T-helper 9 cell (primary cell): ENCODE measurements at places on chromosomes 6 and 20.

- DNase-seq, result no peak
Observed at GRCh38 chr6:164845773-164846172, 463.6 kb downstream of the C6orf118 start.

DNA sequence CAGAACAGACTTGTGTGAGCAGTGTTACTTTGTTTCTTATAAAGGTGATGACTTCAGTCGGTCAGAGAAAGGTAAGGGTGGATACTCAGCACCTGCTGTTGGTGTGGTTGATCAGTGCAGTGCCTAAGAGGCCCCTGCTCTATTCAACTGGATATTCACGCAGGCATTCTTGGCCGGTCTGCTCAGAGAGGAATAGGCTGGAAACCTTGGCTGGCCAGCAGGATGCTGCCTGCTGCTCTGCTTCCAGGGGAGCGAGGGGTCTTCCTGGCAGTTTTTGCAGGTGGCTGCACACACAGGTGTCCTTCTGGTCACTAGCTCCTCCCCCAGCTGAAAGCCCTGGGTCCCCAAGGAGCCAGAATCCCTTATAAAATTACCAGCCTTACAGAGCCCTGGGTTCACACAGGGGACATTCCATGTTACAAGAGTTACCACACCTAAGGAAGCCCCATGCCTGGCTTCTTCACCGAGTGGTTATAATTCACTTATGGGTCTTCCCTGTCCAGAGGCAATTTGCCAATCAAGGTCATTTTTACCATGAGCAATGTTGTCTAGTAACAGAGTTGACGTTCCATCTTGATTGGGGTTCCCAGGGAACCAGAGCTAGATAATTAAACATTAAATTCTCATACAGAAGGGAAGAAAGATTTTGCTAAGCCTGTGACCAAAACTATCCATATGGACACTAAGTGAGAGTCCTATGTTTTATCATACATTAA lies 16.4 kb downstream of the SYNJ2 start:
- DNase-seq, result no peak

DNA sequence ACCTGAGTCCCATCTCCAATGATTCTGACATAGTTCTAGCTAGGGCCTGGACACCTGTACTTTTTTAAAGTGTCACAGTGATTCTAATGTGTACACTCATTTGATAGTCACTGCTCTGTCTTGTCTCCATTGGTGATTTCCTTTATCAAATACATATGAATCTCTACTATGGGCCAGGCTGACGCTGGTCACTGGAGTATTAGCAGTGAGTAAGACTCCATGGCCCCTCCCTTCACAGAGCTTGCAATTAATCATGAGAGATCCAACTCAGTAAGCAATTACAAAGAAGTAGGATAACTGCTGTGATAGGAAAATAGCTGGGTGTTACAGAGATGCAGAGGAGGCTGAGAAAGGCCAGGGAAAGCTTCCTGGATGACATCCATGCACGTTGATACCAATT lies 19.3 kb upstream of the SASH1 start:
- no peak for DNase-seq

DNA sequence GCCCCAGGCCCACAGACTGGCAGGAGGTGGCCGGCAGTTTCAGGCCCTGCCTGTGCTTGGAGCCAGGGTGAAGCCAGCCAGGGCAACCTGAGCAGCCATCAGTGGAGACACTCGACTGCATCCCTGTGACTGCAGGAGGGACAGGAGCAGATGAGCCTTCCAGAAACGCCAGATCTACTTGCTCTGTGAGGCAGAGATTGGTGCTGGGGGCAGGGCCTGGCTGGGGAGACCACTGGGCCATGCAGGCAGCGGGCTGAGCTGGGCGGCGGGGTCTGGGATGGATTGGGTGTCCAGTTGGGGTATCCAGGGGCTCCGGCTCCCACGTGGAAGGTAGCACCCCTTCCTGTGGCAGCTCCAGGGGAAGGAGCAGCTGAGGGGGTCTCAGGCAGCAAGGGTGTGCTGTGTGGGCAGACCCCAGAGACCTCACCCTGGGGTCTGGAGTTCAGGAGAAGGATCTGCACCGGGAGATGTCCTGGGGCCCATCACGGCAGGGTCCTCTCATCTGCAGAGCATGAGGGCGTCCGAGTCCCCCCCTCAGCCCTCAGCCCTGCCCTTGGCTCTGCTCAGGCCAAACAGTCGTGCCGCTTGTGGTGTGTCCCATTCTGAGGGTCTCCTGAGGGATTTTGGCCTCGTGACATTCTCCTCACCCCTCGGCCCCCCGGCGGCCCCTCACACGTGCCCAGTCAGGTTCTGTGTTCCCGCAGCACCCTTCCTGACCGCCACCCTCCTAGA lies 334.9 kb downstream of the TAF4 start:
- DNase-seq, result no peak

DNA sequence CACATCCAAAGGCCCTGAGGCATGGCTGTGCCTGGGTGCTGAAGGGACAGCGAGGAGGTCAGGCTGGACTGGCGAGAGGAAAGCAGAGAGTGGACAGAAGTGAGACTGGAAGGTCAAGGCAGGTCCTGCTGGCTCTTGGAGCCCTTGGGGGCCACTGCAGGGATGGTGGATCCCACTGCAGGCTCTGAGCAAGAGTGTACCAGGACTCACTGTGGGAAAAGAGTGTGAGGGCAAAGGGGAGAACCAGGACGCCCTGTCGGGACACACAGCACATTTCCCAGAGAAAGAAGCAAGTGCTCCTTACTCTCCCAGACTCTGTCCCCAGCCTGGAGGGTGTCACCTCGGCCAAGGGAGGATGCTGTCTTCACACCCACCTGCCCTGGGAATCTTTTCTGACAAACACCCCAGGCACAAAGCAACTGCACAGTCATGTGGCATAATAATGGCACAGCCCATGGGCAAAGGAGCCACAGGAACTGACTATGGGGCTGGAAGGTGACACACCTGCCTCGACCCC lies 172.3 kb upstream of the CST7 start:
- no peak for DNase-seq

DNA sequence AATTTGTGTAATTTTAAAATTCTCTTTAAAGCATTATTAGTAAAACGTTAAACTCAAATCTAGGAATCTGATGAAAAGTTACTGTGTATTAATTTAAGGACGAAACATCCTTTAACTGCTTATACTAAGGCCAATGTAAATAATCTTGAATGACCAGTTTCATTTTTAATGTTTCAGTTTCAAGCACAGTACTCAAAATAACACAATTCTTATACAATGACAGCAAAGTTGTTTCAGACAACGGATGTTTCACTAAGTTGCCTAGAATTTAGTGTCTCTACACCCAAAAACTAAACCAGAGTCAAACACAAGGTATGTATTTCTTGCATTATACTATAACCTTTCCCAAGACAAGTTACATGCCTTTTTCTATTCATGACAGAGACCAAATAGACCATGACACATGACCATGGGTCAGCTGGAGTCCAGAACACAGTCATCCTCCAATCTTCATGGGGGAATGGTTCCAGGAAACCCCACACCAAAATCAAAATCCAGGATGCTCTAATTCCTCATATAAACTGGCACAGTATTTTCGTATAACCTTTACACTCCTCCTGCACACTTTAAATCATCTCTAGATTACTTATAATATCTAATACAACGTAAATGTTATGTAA lies 7.7 kb downstream of the PHIP start:
- DNase-seq, result no peak

- no peak for DNase-seq
Observed at GRCh38 chr20:19056909-19057308, 155.5 kb upstream of the SLC24A3 start.

DNA sequence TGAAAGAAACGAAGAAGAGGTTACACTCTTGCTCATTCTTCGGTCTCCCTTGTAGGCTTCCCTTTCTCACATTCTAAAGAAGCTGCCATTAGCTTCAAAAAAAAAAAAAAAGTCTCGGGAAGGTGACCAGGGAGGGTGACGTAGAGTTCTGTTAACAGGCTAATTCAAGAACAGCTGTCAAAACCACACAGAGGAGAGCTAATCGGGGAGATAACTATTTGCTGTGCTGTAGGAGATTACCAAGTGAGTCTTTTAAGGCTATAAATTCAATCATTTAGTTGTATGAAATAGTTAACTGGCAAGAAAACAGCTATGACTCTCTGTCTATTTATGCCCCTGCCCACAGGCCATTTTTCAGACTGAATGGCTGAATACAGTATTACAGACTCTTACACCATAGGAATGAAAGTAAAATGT lies 256.8 kb downstream of the SYNE1 start:
- DNase-seq, result no peak

DNA sequence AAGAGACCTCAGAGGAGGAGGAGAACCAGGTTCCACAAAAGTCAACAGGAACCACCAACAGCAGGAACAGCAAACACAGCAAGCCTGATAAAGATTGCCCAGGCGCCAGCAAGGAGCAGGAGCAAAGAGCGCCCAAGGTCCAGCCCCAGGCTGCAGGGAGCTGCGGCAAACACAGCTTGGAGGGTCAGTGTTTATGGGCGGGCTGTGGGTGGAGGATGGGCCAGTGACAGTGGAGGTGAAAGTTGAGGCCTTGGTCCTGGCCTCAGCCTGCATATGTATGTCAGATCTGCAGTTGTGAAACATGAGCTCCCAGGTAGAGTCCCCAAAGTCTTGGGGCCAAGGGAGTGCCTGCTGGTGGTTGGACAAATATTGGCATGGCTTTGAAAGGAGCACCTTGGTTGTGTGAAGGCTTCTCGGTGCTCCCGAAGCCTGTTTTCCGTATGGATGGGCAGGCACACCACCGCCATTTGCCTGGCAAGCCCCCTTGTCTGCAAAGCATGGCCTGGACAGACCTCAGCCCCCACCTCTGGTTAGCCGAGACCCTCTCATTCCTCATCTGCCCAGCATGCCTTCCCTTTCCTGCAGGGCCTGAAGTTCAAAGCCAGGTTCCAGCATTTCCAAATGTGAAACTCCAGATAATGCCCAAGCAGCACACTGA lies 2.0 kb upstream of the CAPN11 start:
- DNase-seq, result no peak

GRCh38 chr6:156231026-156231765 lies 546.0 kb upstream of the ARID1B start:
- DNase-seq, result no peak

- no peak for DNase-seq
Observed at GRCh38 chr6:16985513-16986284, 116.2 kb upstream of the STMND1 start.

GRCh38 chr6:90369024-90369519 lies 72.4 kb upstream of the BACH2 start:
- no peak for DNase-seq

- DNase-seq, result no peak
Observed at GRCh38 chr20:46267108-46268105, 40.9 kb downstream of the CDH22 start.

GRCh38 chr20:4808872-4809271 lies 87.2 kb downstream of the PRND start:
- no peak for DNase-seq

- no peak for DNase-seq
Observed at GRCh38 chr6:76774781-76775384, 688.4 kb downstream of the HTR1B start.

DNA sequence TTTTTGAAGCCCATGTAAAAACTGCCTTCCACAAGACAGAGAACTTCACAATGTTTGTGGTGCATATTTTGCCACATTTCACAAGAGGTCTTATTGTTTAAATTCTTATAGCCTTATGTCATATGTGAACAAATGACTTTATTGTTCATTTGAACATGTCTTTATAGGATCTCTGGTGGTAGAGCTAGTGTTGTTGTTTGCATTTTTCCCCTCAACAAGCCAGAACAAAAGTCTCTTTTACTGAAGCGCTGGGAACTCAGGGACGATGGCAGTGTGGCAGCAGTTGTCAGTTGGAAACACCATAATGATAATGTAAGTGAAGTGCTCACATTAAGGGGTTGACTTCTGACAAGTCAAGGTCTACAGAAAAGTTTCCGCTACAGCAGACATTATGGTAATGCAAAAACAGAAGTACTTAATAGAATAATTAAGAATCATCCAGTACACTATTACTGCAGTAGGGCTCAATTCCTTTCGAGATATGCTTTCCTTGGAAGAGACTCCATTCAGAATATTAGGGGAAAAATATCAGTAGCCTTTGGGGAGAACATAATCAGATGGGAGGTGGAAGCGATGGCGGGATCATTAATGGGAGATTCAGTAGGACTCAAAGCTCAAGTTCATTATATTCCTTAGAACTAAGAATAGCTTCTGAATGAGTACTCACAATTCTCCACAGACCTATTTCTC lies 180.0 kb downstream of the GJA10 start:
- DNase-seq, result no peak

DNA sequence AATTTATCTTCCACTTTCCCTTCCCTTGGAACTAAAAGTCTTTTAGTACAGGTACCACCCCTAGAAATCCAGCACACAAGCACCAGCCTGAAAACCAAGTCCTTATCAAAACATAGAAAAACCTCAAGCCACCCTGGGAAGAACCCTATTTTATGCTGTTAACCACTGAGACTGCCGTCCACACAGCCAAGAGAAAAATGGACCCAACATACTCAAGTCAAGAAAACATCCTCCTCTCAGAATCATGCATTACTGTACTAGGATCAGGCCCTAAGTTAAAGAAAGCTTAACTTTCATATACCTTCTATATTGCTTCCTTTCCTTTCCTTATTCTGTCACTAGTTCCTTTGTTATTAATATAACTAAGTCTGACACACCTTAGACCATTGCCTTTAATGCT lies 16.9 kb upstream of the GOPC start:
- DNase-seq, result no peak

- no peak for DNase-seq
Observed at GRCh38 chr6:133906050-133906449, 17.1 kb downstream of the TCF21 start.

- DNase-seq, result no peak
Observed at GRCh38 chr6:106094261-106094963, 8.3 kb downstream of the PRDM1 start.

DNA sequence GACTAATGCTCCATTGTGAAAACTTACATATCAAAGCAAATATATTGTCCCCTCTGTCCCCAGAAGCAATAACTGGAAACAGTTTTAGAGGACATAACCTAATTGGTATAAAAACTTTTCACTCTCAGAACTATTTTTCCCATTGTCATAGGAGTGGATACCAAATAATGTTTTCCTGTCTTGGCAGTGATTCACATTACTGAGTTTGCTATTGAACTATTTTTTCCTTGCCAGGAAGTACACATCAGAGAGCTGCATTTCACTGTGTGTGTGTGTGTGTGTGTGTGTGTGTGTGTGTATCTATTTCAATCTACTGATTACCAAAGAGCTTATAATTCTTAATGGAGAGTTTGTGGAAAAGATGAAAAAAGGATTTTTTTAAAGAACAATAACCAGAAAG lies 45.4 kb downstream of the AKAP12 start:
- DNase-seq, result no peak

GRCh38 chr20:59117526-59117925 lies 46.1 kb upstream of the ZNF831 start:
- no peak for DNase-seq

DNA sequence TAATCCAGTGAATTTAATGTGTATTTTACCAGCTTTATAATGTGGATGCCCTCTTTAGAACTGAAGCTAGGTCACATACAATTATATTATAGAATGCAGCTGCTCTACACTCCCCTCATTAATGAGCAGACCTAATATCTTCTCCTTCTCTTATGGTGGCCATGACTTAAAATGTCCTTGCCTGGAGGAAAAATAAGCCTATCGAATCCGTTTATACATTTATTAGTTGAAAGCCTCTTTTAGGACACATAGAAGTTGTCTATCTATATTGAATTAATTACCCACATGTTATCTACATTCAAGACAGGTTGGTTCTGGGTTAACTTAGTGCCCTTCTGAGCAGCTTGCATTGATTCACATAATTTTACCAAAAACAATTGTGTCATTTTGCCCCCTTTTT lies 1716.8 kb downstream of the HACE1 start:
- DNase-seq, result no peak
